A549 treated with CpdA at 1 μM for 4 hours (cell line): ENCODE measurements at places on chromosomes 4 and X. TPM values are rescaled to one million over a fixed set of nuclear protein-coding genes. Genes with fewer than 3 reads are reported as not detected.

The HAND2 gene
- 0.14 to 0.66 TPM (median 0.36 TPM) in 5 replicates for total RNA-seq

The RIPPLY1 gene
- 0.07 to 0.14 TPM in 2 of 5 replicates, not detected in the others for total RNA-seq

The GRIPAP1 gene
- 22.2 to 24.2 TPM (median 23.0 TPM) in 5 replicates for total RNA-seq

The ESX1 gene
- total RNA-seq: 0.09 TPM in 1 of 5 replicates, not detected in the others

The MAGEB16 gene
- not detected in 5 replicates for total RNA-seq

The ZNF185 gene
- 5.8 to 7.5 TPM (median 6.8 TPM) in 5 replicates for total RNA-seq
